Hematopoietic multipotent progenitor cell treated with erythropoietin and hydrocortisone succinate and interleukin-3 and kit ligand, for 4 days (in vitro differentiated cells): ENCODE measurements at places on chromosomes 12 and 14.

DNA sequence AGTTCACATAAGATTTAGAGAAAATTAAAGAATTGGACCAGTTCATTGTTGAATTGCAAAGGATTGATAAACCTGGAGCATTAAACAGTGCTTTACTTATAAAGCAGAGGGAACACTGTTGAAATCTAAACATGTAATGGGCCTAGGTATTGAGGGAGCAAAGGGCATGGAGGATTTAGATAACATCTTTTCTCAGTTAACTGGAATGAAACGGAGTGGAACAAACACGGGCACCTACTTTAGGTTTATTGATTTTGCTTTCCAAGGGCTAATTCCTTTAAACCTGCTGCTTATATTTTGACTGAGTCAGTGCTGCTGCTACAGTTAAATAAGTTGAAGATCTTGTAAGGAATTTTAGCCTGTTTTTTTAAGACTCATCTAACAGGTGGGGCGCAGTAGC is 5.6 kb downstream of the EIF4B start:
- DNase-seq, result no peak

DNA sequence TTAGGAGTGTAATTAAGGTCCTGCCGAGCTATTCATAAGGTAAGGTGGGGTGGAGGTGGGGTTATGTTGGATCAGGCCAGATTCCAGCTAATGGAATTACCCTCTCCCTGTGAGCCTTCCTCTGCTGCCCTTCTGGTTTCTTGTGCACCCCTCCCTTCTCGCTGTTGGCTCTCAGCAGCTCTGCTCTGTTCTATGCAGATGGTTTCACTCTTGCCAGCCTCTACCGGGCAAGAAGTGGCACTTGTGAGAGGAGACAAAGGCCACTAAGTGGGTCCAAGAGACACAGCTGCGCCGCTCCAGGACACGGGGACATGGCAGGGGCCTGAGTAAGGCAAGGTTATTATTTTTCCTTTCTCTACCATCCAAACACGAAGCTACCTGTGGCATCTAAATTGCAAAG is 334.4 kb downstream of the EMP1 start:
- DNase-seq, result no peak

- DNase-seq, result no peak
Measured at GRCh38 chr12:44521702-44522101, 354.4 kb downstream of the NELL2 start.

DNA sequence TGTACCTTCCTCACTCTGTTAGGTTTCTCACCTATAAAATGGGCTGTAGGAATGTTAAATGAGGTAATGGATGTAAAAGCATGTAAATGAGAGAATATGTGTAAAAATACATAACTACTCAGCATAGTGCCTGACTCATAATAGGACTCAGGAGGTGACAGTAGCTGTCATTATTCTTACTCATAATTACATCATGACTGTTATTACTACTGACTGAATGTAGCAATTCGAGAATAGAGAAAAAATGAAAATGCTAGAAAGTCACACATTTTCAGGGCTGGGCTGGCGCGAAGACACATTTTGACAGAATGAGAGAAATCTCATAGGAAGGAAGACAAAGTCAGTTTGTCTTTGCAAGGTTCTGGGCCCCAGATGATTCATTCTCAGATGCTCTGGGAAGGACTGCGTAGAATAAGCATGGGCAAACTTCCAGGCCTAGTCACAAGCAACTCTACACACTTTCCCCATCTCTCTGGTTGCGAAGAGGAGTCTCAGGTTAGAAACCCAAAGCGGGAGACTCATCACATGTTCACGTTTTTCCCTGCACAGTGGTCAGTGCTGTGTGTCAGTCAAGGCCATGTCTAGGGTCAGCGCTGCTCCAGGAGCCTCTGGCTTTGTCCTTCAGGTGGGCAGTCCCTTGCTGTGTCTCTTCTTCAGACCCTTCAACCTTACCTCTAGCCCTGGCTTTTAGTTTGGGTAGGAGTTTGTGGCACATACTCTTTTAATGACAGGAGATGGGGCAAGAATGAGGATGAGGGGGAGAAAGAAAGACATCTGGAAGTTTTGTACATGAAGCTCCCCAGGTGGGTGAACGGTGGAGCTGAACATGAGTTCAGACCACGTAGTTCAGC is 8.4 kb downstream of the GPRC5A start:
- no peak for DNase-seq
